Peyer's patch (tissue), 4 donors: ENCODE measurements at places on chromosomes 4 and X.

DNA sequence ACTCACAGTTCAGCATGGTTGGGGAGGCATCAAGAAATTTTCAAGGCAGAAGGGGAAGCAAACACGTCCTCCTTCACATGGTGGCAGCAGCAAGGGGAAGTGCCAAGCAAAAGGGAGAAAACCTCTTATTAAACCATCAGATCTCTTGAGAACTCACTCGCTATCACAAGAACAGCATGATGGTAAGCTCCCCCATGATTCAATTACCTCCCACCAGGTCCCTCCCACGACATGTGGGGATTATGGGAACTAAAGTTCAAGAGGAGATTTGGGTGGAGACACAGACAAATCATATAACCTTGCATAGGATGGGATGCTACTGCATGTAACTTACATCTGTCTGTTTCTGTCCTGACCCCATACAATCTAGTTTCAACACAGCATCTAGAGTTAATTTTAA lies 511.8 kb upstream of the ARX start:
- DNase-seq, result no peak

- no peak for DNase-seq
Observed at GRCh38 chrX:31811106-31811505, 739.3 kb upstream of the FTHL17 start.

- no peak for DNase-seq
Observed at GRCh38 chr4:141233673-141234072, 13.0 kb downstream of the ZNF330 start.

DNA sequence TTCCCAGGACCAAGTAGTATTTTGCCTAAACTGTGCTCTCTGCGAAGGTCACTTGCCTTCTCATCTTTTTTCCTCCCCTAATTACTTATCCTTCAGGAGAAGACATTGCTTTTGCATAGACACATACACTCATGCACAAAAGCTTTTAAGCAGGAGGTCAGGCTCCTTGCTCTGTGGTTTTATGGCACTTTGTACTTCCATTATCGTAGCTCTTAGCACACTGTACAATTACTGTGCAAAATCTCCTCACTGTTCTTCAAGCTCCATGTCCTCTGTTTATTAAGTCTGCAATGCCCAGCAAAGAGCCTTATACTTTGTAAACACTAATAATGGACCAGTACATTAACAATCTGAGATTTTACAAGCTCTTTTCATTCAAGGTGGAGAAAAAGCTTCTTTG lies 188.4 kb upstream of the GNPDA2 start:
- DNase-seq, result no peak

DNA sequence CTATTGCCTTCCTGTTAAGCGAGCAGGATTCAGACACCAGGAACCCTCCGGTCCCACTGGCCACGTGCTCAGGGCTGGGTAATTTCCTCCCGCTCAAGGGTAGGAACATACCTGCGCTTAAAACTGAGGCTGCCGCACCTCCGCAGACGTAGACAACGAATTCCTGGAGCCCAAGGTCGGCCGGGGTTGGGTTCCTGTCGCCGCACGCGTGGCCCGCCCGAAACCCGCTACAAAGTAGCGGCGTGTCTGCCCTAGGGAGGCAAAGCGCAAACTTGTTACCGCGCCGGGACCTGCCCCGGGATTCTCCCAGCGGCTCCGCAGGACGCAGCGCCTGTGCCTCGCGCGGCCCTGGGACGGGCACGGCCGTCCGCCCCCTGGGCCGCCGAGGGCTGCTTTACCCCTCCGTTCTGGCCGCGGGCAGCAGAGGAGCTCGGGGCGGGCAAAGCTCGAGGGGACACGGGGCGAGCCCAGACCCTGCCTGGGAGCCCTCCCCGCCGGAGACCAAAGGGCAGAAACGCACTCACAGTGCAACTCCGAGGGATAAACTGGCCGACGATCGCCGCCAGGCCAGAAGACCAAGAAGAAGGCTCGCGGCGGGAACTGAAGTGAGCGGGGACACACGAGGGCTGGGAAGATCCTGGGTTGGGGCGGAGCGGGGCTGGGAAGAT lies at the start of gene ERVMER34-1:
Gene ERVMER34-1, minus strand, starts transcription at position 607 of the 668 bp plus-strand sequence. CDS start 5,905 bp downstream, outside the sequence.
- no peak for DNase-seq

GRCh38 chrX:107541244-107541643 lies 87.1 kb upstream of the PRPS1 start:
- DNase-seq, result no peak

GRCh38 chr4:8150152-8151090 lies 8.2 kb downstream of the ABLIM2 start:
- DNase-seq, result no peak

GRCh38 chrX:136780763-136781162 lies at the start of gene ARHGEF6:
TSS of gene ARHGEF6 (minus strand) at chrX:136780932. CDS start at chrX:136780882, 50 bp downstream.
- peak; percentile 64 for DNase-seq

DNA sequence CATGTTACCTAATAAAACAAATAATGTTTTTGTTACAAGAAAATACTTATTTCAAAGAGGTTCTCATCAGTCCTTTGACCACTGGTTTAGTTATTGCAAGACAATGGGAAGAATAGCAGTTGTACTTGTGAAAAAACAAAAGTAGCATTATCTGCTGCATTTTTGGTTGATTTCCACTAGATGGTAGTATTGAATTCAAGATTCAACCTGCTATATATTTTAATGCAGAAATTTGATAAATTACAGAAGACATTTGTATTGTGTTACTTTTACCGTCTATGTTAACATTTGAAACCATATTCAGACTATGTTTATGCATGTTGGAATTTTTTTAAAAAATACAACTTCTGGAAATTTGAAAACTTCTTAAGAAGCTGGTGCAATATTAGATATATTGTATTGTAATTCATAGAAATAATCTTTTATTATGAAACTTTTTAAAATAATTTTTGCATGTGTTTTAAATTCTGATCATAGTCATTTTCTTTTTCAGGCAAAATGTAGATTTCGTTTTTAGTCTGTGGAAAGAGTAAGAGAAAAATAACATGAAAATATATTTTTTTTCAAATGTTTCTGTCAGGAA lies 56.4 kb downstream of the SPCS3 start:
- no peak for DNase-seq

- no peak for DNase-seq
Observed at GRCh38 chr4:143375326-143376073, 38.8 kb downstream of the GAB1 start.

DNA sequence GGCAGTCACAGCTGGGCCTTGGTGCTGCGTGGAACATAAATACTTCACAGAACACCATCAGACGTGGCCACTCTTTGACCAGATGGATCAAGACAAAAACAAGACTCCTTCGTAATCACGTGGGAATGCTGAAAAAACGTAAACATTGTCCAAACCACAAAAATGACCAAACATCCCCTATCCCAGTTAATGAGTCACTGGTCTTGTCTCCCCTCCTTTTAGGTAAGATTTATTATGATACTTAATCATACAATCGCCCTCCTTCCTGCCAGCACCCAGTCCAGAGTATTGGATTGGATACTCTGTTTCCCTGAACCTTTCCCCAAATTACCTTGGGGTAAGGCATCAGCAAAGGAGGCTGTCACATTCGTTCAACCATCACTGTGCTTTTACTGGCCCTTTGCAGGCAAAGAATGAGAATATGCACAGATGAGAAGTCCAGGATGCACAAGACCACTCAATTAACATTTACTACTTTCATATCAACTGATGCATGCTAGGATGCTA lies 601 bp upstream of the TCEANC start:
- DNase-seq, result no peak

- DNase-seq, result no peak
Observed at GRCh38 chrX:861921-862320, 231.3 kb downstream of the SHOX start.

DNA sequence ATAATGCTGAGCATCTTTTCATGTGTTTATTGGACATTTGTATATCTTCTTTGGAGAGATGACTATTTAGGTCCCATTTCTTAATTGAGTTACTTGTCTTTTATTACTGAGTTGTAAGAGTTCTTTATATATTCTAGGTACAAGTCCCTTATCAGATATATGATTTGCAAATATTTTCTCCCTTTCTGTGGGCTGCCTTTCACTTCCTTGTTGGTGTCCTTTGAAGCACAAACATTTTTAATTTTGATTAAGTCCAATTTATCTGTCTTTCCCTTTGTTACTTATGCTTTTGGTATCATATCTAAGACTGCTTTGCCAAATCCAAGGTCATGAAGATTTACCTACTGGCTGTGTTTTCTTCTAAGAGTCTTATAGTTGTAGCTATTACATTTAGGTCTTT lies 113.2 kb downstream of the HNRNPD start:
- DNase-seq, result no peak

DNA sequence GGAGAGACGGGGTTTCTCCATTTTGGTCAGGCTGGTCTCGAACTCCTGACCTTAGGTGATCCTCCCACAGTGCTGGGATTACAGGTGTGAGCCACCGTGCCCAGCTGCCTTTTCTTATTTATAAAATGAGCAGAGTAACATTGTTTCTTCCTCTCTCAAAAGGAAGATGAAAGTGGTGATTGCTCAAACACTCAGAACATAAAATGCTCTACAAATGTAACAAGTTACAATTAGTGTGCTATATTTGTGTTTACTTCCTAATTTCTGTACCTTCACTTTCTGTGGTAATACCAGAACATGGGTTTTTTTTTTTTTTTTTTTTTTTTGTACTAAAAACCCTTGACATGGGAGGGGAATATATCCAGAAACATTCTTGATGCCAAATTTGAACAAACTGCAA lies 197.9 kb downstream of the MGST2 start:
- DNase-seq, result no peak

DNA sequence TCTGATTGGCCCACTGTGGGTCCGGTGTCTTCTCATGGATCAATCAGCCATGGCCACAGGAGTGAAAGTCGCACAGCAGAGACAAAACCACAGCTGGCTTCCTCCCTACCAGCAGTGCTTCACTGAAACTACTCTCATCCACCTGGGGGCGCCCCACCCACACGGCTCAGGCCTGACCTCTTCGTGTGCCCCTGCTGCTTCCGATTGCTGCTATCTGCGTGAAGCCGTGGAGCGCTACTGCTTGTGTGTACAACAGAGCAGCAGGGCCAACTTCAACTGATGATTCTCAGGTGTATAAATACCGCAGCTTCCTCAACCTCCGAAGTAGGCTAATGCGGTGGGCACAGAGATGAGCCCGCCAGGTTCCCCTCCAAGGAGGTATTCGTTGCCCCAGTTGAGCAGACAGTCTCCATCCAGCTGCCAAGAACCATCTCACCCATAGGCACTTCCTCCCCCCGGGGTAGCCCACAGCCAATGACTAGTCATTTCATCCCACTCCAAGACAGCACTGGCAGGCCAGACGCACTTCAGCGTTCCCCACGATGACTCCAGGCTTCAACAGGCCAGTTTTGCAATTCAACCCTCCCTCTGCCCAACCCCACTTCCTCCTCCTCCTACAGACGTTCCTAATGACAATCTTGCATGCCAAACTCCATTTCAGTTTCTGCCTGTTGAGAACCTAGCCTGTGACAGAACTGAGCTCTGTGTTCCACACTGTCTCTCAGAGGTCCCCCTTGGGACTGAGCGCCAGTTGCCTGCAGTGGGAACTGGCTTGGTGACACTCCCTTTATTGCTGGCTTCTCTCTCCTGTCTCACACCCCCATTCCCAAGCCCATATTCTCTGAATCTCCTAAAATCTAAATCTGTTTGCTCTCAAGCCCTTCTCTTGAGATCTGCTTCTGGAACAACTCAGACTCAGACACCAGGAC lies 41.3 kb upstream of the ATP6AP2 start:
- peak; percentile 76 for DNase-seq
